GM12878 (cell line): ENCODE measurements at places on chromosomes 11 and 22. TPM values are rescaled to one million over a fixed set of nuclear protein-coding genes. Genes with fewer than 3 reads are reported as not detected.

The C11orf86 gene
- total RNA-seq = not detected in 2 replicates

The OR4A16 gene
- not detected in 2 replicates for total RNA-seq

The OR2AT4 gene
- not detected in 2 replicates for total RNA-seq

- no peaks in the 10 kb centered on the region for H3K36me3 ChIP-seq
- no peak overlapping the region for H3K27ac ChIP-seq
- no peaks in the 10 kb centered on the region for H3K4me1 ChIP-seq
- H3K4me3 ChIP-seq = no peak overlapping the region
Measured at GRCh38 chr11:122197066-122197987, 81.3 kb upstream of the BLID start.

DNA sequence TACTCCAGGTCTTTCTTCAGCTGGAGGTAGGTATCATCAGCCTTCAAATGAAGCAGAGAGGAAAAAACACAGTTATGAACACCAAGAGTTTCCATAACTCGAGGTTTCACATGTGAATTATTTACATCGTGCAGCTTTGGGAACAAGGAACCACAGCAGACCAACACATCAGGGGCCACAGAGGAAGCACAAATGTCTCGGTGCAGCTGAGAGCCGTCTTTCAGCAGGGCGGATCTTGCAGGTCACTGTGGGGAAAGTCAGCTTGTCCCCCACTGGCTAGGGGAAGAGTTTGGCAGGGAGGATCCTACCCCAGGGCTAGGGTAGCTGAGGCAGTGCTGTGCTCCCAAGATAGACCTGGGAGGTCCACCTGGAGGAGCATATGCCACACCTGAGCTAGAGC lies 74.7 kb downstream of the C11orf58 start:
- H3K27ac ChIP-seq = no peak overlapping the region
- H3K27me3 ChIP-seq = no peaks in the 10 kb centered on the region
- no peaks in the 10 kb centered on the region for H3K36me3 ChIP-seq
- no peak for DNase-seq
- no peaks in the 10 kb centered on the region for H3K4me1 ChIP-seq
- no peak overlapping the region for H3K4me3 ChIP-seq

DNA sequence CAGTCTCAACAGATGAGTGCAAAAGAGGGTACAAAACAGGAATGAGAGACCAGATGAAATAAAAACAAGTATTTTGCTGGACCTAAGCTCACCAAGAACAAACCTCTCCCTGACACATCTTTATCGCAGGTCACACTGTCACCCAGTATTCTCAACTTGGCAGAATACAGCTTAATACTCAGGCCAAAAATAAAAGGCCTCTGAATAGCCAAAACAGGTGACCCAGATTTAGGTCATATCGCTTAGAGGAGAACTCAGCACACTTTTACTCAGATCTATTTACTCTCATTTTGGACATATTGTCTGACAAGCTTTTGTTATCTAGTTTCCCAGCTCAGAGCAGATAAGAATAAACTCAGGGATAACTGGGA lies 216.9 kb upstream of the SYN3 start:
- no peak for DNase-seq
- H3K27ac ChIP-seq = no peak overlapping the region
- H3K4me1 ChIP-seq = peaks cover 43% of the 10 kb centered on the region
- no peaks in the 10 kb centered on the region for H3K27me3 ChIP-seq
- no peak overlapping the region for H3K4me3 ChIP-seq

- H3K4me3 ChIP-seq = no peak overlapping the region
- no peak overlapping the region for H3K27ac ChIP-seq
- H3K36me3 ChIP-seq = no peaks in the 10 kb centered on the region
- no peaks in the 10 kb centered on the region for H3K4me1 ChIP-seq
- H3K27me3 ChIP-seq = no peaks in the 10 kb centered on the region
Measured at GRCh38 chr11:1555713-1556153, 16.3 kb downstream of the DUSP8 start.

DNA sequence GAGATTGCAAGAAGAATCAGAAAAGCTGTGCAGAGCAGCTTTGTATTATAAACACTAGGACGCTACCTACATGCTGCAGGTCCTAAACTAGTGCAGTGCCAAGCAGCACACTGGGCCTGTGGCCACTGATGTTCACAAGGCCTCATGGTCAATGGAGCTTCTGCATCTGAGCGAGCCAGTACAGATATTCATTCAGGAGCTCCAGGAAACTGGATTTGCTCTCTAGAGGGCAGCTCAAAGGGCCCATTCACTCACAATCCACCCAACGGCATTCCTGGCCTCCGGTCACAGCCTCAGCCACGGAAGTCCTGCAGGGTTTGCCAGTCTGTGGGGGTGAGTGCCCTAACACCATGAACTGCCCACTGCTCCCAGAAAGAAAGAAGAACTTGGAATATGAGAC lies 5.8 kb upstream of the TBC1D10A start:
- H3K4me3 ChIP-seq = no peak overlapping the region
- H3K27me3 ChIP-seq = no peaks in the 10 kb centered on the region
- DNase-seq = no peak
- no peak overlapping the region for H3K27ac ChIP-seq

DNA sequence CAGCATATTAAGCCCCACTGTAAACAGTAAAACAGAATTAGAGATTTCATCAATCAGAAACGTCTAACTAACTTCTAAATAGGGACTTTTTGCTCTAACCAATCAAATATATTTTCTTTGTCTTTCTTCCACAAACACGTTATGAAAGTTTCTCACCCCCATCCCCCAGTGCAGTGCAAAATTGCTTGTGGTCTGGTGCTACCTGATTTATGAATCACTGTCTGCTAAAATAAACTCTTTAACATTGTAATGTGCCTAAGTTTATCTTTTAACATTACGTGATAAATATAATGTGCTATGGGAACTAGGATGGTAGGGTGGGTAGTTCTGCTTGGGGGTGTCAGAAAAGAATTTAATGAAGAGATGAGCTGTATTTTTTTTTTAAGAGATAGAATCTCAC lies 47.3 kb upstream of the SLC5A1 start:
- DNase-seq = no peak
- H3K27ac ChIP-seq = no peak overlapping the region
- H3K36me3 ChIP-seq = no peaks in the 10 kb centered on the region
- H3K27me3 ChIP-seq = no peaks in the 10 kb centered on the region; the same call in 1 of the 2 replicates

DNA sequence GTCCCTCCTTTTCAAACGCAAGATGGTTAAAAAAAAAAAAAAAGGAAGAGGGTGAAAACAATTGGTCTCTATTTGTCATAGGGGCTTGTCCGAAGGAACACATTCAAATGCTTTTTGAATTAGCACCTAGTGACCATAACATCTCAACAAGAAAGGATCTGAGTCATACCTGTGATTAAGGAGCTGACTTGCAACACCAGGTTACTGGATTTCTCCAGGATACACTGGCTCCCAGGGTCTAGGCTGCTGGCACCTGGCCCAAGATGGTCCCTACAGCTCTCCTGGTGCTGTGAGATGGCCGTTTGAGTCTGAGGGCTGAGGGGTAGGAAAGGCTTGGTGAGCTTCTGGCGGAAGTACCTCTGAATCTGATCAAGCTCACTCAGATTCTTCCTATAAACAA lies 28.4 kb upstream of the UCP3 start:
- H3K36me3 ChIP-seq = peaks cover 18% of the 10 kb centered on the region
- DNase-seq = no peak
- no peak overlapping the region for H3K27ac ChIP-seq
- H3K4me3 ChIP-seq = no peak overlapping the region
- no peaks in the 10 kb centered on the region for H3K27me3 ChIP-seq

GRCh38 chr22:39475337-39475736 lies 18.5 kb downstream of the MGAT3 start:
- no peak overlapping the region for H3K4me3 ChIP-seq
- peaks cover 39% of the 10 kb centered on the region for H3K36me3 ChIP-seq
- H3K4me1 ChIP-seq = peaks cover 24% of the 10 kb centered on the region
- no peak overlapping the region for H3K27ac ChIP-seq
- H3K27me3 ChIP-seq = no peaks in the 10 kb centered on the region

DNA sequence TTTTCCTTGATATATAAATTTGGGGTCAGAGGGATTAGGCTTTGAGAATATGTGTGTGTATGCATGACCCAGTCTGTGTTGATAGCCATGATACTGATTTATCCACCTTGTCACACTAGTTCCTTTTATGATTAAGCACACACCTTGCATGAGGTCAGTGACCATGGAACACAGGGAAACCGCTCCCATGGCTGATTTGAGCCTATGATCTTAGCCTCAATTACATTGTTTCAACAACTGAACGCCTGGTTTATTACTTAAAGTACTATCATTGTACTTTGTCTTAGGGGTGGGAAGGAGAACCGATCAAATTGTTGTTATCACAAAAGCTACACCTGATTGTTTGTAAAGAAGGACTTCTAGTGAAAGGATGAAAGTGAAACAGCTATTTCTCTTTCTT lies 70.7 kb downstream of the ARFGAP2 start:
- H3K4me1 ChIP-seq = peaks cover 21% of the 10 kb centered on the region
- no peak for DNase-seq
- no peak overlapping the region for H3K4me3 ChIP-seq
- no peaks in the 10 kb centered on the region for H3K27me3 ChIP-seq
- H3K36me3 ChIP-seq = no peaks in the 10 kb centered on the region
- H3K27ac ChIP-seq = no peak overlapping the region

- no peaks in the 10 kb centered on the region for H3K27me3 ChIP-seq
- peaks cover 4% of the 10 kb centered on the region; the same call in 1 of the 2 replicates for H3K36me3 ChIP-seq
- peak within 1 kb of the TSS; percentile 90 for H3K27ac ChIP-seq
- H3K4me3 ChIP-seq = peak within 1 kb of the TSS; percentile 96
- peaks cover 9% of the 10 kb centered on the region for H3K4me1 ChIP-seq
- no peak for DNase-seq
Measured at GRCh38 chr22:21567456-21568346, at the start of gene UBE2L3. Gene UBE2L3, plus strand, starts transcription at chr22:21567714. Its CDS starts 31 bp downstream, at chr22:21567745.

DNA sequence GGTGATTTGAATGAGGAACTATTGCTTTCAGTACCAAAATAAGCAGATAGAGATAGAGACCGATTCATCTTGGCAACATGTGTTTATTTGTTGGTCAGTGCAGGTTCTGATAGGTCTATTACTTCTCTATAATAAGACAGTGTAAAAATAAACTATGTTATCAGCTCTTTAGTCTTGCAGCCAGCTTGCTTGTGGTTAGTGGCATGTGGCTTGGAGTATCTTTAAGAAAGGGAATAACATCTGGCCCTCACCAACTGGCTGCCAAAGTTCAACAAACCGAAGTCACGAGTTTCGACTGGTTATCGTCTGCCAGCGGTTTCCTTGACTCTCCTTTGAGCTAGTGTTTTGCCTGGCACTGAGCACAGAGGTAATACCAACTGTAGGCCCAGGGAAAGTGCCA lies 71.8 kb downstream of the CTTN start:
- no peak overlapping the region for H3K27ac ChIP-seq
- no peaks in the 10 kb centered on the region for H3K27me3 ChIP-seq
- no peak overlapping the region for H3K4me3 ChIP-seq
- H3K4me1 ChIP-seq = peaks cover 33% of the 10 kb centered on the region
- DNase-seq = peak; percentile 61

DNA sequence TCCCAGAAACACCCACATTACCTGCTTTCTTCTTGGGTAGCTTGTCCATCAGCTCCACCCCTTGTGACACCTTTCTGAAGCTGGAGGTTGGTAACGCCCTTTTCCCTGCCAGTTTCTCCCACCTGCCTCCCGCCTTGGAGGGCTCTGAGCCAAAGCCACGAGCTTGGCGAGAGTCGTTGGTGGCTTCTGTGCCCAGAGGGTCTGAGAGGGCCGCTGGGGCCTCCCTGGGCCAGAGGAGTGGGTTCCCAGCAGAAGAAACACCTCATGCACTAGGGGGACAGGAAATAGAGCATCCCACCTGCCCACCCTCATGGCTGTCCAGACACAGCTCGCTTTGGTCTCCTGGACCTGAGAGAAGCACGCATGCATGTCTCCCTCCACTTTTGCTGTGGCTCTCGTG lies 37.9 kb downstream of the B3GAT1 start:
- no peaks in the 10 kb centered on the region for H3K36me3 ChIP-seq
- no peak for DNase-seq
- H3K4me3 ChIP-seq = no peak overlapping the region
- H3K27me3 ChIP-seq = no peaks in the 10 kb centered on the region; the same call in 1 of the 2 replicates

DNA sequence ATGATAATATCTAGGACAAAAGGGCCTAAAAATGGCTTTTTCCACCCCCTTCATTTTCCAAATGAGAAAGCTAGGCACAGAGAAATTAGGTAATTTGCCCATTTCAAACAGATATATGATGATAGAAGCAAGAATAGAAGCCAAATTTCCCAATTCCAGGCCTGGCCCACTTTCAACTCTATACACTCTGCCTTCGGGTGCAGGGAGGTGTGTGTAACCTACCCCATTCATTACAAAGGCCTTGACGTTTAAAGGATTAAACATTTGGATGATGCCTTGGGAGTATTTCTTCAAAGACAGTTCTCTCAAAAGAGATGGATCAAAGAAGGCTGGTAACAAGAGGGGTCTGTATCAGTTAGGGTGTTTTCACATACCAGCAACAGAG lies 134.1 kb downstream of the CCDC34 start:
- peaks cover 3% of the 10 kb centered on the region; the same call in 1 of the 2 replicates for H3K4me1 ChIP-seq
- H3K36me3 ChIP-seq = no peaks in the 10 kb centered on the region
